ENCODE measurements at places on chromosomes 16 and 17.

DNA sequence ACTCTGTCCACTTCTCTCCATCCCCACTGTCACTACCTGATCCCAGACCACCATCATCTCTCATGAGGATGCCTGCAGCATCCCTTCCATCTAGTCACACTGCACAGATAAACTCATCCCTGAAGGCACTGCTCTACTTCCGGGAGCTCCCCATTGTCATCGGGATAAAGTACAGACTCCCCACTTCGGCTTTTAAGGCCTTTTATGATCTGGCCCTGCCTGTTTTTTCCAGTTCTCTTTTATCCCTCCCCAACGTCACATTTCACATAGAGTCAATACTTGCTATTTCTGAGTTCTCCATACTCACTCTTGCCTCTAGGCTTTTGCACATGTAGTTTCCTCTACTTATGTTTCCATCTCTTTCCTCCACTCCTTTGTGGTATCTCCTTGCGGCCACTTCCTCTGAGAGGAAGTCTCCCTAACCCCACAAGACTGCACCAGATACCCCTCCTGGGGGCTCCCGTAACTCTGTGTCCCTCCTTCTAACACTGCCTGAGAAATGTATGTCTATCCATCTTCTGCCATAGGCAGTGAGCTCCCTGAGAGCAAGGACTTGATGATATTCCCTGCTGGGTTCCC, 66.9 kb downstream of the COPRS start:
- no peak for DNase-seq
- H3K4me1 ChIP-seq, result 0 out of 2 replicates have a peak, but pooled peaks cover 3% of the 10 kb centered on the region
- H3K4me3 ChIP-seq, result no peak overlapping the region
- H3K36me3 ChIP-seq, result no peaks in the 10 kb centered on the region

DNA sequence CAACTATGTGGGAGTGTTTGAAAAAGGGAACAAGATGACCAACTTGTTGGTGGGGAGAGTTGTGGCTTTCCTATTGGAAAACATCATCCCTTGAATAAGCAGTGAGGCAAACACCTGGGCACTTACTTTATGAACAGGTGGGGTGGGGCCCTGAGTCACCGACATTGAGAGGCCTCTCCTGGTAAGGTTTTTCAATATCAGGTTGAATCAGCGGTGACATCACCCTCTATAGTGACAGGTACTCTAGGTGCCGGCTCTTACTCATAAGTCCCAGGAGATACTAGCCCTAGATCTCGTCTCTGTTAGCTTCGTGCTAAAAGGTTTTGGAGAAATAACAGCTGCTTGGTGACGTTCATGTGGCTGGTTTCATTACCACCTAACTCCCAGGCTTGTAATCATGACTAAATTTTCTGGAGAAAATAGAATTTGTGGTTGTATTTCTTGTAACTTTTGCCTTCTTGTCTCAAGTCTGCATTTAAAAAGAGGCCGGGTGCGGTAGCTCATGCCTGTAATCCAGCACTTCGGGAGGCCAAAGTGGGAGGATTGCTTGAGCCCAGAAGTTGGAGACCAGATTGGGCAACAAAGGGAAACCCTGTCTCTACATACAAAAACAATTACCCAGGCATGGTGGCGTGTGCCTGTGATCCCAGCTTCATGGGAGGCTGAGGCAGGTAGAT, 19.3 kb downstream of the CDH1 start:
- peaks cover 71% of the 10 kb centered on the region for H3K4me1 ChIP-seq
- DNase-seq, result peak; percentile 98
- no peaks in the 10 kb centered on the region for H3K27me3 ChIP-seq
- peak overlapping the region; percentile 98 for H3K27ac ChIP-seq

DNA sequence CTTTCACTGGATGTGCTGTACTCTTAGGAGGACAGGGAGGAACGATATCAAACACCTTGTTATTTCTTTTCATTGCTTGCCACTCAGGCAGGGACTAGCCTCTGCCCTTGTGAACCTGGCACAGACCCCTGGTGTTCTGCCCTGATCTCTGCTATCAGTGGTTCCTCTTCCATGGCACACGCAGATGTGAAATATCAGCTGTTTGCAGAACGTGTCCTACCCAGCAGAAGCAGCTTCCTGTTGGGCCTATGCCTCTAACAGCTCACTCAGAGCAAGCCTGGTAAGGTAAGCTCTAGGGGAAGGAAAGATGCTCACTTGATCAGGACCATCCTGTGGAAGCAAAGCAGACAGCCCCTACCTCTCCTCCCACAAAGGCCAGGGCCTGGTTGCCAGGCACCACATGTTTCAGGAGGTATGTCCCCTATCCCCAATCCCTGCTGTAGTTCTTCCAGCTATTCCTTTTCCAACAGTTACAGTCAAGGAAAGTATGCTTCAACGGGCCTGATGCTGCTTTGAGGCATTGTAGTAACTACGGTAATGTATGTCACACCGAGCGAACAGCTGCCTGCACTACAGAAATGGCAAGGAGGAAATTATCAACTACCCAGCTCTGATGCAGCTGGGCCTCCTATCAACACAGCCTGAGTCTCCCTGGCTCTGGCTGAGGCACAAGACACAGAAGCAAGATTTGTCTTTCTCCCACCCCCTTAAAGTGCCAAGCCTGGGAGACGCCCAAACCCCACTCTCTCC, 41.3 kb upstream of the GFOD2 start:
- no peak overlapping the region for H3K27ac ChIP-seq
- H3K27me3 ChIP-seq, result no peaks in the 10 kb centered on the region
- H3K4me1 ChIP-seq, result no peaks in the 10 kb centered on the region
- no peaks in the 10 kb centered on the region for H3K36me3 ChIP-seq

GRCh38 chr16:8614435-8615029, 7.0 kb upstream of the METTL22 start:
- no peaks in the 10 kb centered on the region for H3K36me3 ChIP-seq
- H3K27ac ChIP-seq, result no peak overlapping the region
- H3K4me1 ChIP-seq, result no peaks in the 10 kb centered on the region
- H3K4me3 ChIP-seq, result no peak overlapping the region
- peaks cover 13% of the 10 kb centered on the region for H3K27me3 ChIP-seq
- DNase-seq, result no peak

GRCh38 chr16:1313721-1314369, 4.4 kb downstream of the UBE2I start:
- H3K36me3 ChIP-seq, result peaks cover 46% of the 10 kb centered on the region
- H3K4me1 ChIP-seq, result peaks cover 10% of the 10 kb centered on the region

DNA sequence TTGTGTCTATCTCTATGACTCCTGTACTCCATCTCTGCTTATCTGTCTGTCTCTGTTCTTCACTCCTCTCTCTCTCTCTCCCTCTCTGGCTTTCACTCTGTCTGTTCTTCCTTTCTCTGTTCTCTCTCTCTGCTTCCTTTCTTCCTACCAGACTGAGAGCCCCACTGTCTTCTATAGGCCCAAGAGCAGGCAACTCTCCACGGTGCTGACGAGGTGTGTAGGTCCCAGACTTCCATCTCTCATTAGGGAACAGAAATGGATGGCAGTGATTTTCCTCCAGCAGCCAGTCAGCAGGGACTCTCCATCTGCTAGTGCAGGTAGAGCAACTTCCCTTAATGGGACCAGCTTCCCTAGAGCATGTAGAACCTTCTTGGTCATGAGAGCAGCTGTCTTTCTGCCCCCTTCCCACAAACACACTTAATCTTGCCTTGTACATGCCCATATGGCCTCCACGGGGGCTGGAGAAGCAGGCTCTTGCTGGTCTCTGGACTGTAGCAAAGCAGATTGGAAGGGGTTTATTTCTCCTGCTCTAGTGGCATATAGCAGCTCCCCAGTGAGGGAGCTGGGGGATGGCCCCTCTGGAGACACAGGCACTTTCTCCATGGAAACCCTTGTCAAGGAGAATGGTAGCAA, 47.8 kb upstream of the NLRP1 start:
- H3K27me3 ChIP-seq, result peaks cover 5% of the 10 kb centered on the region
- H3K27ac ChIP-seq, result no peak overlapping the region
- no peak overlapping the region for H3K4me3 ChIP-seq
- DNase-seq, result no peak
- H3K4me1 ChIP-seq, result no peaks in the 10 kb centered on the region

GRCh38 chr16:21101631-21102420, 48.8 kb downstream of the DNAH3 start:
- no peaks in the 10 kb centered on the region for H3K27me3 ChIP-seq
- no peaks in the 10 kb centered on the region for H3K36me3 ChIP-seq
- DNase-seq, result peak; percentile 30
- H3K27ac ChIP-seq, result no peak overlapping the region
- no peak overlapping the region for H3K4me3 ChIP-seq

DNA sequence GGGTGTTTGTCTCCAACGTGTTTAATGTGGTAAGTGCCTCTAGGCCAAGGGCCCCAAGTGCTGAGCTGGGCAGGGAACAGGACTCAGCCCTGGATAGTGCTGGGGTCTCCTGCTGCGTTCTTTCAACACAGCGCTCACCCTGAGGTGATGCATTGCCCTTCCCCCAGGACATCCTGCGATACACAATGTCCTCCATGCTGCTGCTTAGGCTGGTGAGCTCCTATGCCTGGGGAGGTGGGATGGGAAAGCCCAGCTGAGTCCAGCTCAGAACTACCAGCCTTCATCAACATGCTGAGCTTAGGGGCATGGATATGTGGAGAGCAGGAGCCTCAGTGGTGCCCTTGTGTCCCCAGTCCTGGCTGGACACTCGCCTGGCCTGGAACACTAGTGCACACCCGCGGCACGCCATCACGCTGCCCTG, 563 bp downstream of the ZACN start:
- no peak for DNase-seq
- H3K4me3 ChIP-seq, result no peak overlapping the region
- H3K27ac ChIP-seq, result no peak overlapping the region
- peaks cover 58% of the 10 kb centered on the region for H3K27me3 ChIP-seq

DNA sequence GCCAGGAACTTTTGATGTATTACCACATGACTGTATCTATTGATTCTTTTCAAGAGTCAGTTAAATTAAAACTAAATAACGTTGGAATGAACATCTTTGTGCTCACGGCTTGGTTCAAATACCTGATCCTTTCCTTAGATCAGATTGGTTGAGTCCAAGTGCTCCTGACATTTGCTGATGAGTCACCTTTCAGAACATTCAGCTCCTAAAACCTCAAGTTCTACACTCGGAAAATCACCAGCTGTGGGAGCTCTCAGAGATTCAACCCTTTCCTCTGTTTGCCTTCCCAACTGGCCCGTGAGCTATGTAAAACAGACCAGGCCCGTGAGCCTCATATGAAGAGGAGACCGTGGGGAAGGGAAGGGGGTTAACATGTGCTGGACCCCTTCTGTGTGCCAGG, 68.1 kb downstream of the RTN4RL1 start:
- no peaks in the 10 kb centered on the region for H3K27me3 ChIP-seq
- H3K36me3 ChIP-seq, result no peaks in the 10 kb centered on the region
- no peaks in the 10 kb centered on the region for H3K4me1 ChIP-seq
- H3K4me3 ChIP-seq, result no peak overlapping the region
- peak; percentile 7 for DNase-seq

GRCh38 chr16:13070268-13070667, 168.9 kb downstream of the SHISA9 start:
- no peak overlapping the region for H3K27ac ChIP-seq
- H3K27me3 ChIP-seq, result no peaks in the 10 kb centered on the region
- H3K36me3 ChIP-seq, result no peaks in the 10 kb centered on the region

DNA sequence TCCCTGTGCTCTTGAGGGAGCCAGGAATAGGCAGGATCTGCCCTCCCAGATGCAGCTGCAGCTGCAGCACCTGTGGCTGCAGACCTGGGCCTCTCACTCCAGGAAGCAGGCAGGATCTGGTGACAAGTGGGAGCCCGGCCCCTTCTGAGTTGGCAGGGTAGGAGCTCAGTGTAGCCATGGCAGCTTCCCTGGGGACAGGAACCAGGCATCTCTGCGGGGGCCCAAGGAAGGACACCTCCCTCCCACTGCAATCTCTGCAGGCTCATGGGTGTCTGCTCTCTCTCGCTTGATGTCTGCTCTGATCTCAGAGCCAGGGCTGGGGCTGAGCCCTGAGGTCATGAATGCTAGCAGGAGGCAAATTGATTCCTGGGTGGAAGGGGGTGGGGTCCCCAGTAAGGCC, 592.5 kb upstream of the CA10 start:
- no peaks in the 10 kb centered on the region for H3K27me3 ChIP-seq
- H3K4me3 ChIP-seq, result no peak overlapping the region
- H3K27ac ChIP-seq, result no peak overlapping the region
- no peak for DNase-seq

Data from PC-3 (cell line).